Mesendoderm (in vitro differentiated cells): ENCODE measurements at places on chromosomes 3 and 15.

- no peak for DNase-seq
Measured at GRCh38 chr15:48748535-48748934, 62.3 kb downstream of the CEP152 start.

DNA sequence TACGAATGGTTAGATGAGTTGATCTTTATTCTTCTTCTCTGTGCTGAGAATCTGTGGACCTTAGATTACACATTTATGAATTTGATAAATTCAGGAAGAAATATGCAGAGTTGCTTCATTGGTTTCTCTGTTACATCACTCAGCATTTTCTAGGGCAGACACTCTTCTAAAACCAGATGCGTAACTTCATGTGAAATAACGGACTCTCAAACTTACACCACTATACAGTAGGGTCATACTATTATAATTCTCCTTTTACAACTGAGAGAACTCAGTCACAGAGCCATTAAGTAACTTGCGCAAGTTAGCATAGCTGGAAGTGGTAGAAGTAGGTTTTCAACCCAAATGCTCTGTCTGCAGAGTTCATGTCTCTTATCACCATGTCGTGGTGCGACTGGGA is 5.7 kb downstream of the TMEM207 start:
- no peak for DNase-seq

- DNase-seq = no peak
Measured at GRCh38 chr3:69004138-69004537, 9.3 kb downstream of the EOGT start.

DNA sequence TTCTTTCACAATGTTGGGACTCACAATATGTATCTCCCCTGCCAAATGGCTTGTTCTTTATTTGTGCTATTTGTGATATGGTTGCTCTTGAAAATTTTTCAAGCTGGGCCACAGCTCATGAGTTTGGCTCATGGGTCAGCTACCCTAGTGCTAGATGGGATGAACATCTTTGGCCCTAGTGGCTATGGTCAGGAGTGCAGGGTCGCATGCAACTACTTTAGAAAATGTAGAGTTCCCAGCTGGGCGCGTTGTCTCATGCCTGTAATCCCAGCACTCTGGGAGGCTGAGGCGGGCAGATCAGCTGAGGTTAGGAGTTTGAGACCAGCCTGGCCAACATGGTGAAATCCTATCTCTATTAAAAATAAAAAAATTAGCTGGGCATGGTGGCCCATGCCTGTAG is 55.8 kb downstream of the POLR2M start:
- peak; percentile 32 for DNase-seq

GRCh38 chr15:89695198-89695597 is 4.6 kb downstream of the WDR93 start:
- DNase-seq = no peak

DNA sequence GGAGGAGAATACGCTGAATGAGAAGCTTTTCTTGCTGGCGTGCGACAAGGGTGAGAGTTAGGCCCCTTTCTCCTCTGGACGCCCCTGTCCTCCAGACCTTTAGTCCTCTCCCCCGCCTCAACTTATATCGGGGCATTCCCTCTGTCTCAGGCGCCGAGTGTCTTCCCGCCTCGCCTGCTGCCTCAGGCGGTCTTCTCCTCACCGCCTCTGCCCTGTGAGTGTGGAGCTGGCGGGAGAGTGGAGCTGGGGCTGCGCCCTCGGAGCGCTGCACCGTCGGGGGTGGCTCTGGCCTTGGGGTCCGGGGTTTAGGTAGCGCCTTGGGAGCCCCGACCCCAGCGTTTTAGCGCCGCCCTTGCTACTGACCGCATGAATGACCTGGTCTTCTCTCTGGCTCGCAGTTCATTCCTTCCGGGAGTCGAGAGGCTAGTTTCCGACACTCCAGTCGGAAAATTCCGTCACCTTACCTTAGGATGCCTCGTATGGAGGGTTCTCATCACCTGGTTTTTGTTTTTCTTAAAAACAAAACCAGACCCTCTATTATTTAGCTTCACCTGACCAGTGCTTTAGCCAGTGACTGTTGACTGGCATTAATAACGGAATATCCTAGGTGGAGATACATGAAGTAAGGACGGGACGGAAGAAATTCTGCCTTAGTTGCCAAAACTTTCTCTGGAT is 985 bp downstream of the TRPC1 start:
- DNase-seq = peak; percentile 90

DNA sequence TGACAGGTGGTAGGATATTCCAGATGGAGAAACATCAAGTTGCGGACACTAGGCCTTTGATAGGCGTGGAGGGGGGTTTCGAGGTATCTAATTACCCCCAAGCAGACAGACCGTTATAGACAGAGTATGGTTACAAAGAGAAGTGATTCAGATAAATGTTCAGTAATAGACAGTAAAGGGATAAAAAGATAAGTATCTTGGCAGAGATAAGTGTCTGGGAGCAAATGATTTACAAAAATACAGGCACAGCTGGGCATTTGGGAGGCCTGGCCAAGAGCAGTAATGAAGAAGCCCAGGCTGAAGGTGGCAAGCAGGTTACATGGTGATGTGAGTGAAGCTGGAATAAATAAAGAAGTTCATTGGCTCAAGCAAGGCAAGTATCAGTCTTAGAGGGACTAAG is 659 bp upstream of the MYH15 start:
- DNase-seq = no peak

GRCh38 chr3:99485286-99485685 is 153.1 kb upstream of the COL8A1 start:
- no peak for DNase-seq

DNA sequence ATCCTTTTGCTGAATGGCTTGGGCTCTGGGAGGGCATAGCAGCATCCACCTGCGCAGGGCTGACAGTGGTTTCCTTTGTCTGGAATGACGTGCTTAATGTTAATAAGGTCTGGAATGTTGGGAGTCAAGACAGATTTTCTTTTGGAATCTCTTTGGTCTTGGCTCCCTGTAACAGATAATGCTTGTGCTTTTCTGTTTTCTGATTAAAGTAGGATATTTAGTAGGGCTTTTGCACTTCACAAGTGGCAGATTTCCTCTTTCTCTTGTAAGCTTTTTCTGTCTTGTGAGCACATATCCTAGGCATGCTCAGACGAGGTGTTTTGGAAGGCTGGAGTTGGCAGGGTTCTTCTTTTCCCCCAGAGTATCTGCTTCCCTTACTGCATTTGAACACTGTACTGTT is 189.6 kb downstream of the GHSR start:
- no peak for DNase-seq

GRCh38 chr3:8204331-8204730 is 297.3 kb upstream of the LMCD1 start:
- no peak for DNase-seq

DNA sequence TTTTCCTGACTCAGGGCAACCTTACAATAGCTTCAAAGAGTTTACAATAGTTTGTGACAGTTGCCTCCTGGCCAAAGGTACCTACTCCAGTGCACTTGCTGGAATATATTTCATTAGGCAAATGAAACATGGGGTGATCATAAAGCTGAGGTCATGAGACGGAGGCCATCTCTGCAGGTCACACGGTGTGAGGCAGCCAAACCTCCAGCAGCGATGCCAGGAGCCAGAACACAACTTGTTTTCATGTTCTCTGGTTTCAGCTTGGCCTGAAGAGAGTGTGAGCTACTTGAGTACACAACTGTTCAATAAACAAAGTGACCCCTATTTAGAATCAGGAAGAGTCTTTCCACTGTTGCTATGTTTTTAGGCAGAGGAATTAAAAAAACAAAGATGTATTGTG is 42.7 kb upstream of the PYGO1 start:
- no peak for DNase-seq

DNA sequence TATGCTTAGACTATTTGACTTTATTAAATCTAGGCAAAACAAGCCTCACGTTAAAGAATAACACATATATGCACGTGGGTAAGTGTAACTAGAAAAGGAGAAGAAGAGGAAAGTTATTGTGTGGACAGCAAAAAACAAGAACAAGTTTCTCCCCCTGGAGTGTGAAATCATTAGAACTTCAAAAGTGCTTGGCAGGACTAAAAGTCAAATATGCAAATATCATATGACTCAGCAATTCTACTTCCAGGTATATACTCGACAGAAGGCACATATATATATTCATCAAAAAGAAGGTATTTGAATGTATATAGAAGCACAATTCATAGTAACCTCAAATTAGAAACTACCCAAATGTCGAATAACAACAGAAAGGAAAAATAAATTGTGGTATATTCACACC is 68.9 kb upstream of the STXBP5L start:
- DNase-seq = no peak

DNA sequence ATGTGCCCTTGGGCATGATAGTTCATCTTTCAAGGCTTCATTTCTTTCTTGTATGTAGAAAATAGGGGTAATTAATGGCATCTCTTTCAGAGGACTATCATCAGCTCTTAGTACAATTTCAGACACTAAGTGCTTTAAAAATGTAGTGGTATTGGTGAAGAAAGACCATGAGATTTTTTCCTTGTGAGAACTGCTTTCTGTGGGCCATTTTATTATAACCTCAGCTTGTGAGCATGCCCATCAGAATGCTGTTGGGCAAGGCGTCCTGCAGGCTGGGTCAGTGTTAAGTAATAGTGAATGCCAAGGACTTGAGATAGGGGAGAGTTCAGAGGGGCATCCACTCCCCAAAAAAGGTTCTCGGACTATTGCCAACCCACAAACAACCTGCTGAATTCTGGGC is 187.9 kb downstream of the GHSR start:
- DNase-seq = no peak

GRCh38 chr3:71815340-71816067 is 30.6 kb upstream of the PROK2 start:
- no peak for DNase-seq

GRCh38 chr3:186534113-186534669 is 10.0 kb downstream of the CRYGS start:
- DNase-seq = no peak

- DNase-seq = peak; percentile 83
Measured at GRCh38 chr3:129278966-129279906, 566 bp downstream of the HMCES start.

DNA sequence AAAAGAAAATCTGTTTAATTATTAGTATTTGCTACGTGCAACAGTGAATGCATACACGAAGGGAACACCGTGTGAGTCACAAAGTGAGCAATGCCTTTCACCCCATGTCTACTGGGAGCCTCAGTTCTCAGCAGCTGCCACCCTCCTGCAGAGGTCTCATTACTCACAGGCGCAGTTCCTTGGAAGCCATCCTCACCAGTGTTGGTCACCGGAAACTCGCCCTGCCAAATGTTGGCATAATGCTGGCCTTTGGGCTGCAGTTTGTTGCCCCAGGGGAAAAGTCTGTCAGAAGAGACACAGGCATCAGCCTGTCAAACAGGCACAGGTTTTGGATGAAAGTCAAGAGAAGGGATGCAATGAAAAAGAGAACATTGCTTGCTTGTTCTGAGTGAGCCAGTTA is 50.1 kb downstream of the SUMF1 start:
- DNase-seq = no peak

DNA sequence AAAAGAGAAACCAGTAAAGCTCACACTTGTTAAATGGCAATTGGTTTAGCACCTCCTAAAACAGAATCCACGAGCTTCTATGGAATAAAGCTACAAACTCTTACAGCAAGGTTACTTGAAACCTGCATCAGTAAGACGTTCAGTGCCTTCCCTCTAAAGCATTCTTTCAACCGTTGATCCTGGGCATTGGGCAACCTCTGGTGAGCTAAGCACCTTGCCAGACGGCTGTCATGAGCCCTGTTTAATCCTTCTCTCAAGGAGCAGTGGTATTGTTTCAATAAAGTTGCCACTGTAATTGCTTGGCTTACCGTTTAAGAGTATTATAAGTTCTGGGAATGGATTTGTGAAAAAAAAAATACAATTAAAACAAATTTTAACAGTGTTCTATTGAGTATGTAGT is 75.0 kb downstream of the COL8A1 start:
- DNase-seq = peak; percentile 7

DNA sequence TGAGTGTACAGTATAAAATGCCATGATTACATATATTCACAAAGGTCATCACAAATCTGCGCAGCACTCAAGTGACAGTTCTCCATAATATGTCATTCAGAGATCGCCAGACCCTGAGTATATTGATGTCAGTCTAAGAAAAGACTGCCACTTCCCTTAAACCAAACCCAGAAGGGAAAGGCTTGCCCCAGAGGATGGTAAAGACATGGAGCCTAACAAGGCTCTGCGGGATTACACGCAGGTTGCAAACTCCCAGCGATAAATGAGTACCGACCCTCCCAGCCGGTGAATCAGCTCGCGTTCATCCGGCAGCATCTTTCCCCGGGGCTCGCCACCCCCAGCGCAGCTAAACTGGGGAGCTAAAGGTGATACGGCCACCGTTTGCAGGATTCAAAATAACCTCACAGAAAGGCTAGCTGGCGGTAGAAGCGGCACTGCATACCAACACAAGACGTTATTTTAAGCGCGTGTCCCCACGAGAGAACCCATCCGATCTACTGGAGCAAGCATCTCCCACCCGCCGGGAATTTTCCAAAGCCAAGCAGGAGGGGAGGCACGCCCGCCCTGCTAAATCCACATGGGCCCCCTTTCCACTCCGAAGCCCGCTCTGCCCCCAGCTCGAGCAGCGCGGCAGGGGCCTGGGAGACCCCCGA is 643 bp downstream of the MYO5A start:
- DNase-seq = peak; percentile 34

- DNase-seq = no peak
Measured at GRCh38 chr15:68469162-68470048, 37.4 kb upstream of the ITGA11 start.

DNA sequence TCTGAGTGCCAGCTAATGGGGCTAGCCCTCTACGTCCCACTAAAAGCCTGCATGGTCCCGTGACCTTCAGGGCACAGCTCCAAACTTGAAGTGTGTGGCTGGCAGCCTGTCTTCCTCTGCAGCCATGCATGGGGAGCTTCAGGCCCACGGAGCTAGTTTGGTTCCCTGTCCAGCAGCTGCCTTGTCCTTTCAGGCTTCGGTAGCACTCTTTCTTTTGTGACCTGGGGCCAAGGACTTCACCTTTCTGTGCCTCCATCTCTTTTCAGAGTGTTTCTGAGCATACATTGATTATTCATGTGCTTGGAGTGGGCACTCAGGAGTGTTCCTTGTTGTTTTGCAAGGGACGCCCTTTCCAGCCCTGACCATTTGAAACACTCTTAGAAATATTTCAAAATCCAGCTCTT is 155.2 kb downstream of the DNAJB8 start:
- no peak for DNase-seq

DNA sequence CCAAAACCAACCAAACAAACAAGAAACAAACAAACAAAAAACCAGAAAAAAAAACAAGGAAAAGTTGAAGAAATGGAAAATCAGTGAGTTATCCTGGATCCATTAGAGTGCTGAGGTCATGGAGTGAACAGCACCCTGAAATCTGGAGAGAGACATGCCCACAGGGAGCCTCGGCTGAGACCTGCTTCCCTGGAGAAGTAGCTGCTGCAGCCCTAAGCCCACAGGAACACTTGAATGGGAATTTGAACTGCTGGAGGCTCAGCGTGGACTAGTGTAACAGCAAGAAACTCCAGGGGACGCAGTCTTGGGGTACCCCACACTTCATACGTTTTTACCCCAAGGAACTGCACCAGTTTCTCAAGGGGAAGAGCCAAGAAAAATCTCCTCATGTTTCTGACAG is 144.1 kb upstream of the UBE3A start:
- no peak for DNase-seq
